NCI-H2081 (cell line): ENCODE measurements at places on chromosomes 13 and 19.
A peak's percentile ranks its signal among the peaks of the same experiment; 100 is the strongest.

- no peak for DNase-seq
Observed at GRCh38 chr19:18179957-18180356, 6.3 kb downstream of the IFI30 start.

GRCh38 chr13:111177921-111178320 is 62.8 kb downstream of the ARHGEF7 start:
- no peak for DNase-seq

DNA sequence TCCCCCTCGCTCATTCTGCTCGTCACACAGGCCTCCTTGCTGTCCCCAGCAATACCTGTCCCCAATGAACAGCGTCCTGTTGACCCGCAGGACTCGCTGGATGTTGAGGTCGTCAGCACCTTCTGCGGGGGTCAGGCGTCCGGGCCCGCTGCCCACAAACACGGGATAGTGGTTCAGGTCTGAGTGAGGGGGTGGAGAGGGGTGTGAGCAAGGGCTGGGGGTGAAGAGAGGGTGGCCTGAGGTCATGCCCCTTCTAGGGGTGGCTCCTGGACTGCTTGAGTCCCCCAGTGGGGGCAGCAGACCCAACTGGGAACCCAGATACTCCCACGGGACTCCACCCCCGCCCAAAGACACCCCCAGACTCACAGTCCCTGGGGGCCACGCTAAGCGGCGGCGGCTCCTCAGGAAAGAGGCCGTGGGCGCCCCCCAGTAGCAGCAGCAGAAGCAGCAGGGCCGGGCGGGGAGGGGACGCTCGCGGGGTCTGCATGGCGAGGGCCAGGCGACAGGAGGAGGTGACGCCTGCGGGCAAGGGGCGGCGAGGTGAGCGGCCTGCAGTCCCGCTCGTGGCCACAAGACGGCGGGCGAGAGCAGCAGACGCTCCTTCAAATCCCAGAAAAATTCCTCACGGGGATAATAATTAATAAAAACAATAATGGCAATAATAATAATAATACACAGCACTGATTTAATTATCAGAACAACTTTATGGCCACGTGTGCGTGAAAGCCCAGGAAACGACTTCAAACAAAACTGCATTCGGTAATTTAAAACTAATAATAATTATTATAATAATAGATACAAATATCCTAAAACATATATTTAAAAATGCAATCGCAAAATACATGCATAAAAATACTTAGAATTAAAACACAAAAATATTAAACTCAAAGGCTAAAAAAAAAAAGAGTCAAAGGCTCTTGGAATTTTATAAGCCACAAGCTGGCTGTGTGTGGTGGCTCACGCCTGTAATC is 1.2 kb downstream of the SEMA6B start:
- no peak for DNase-seq

GRCh38 chr13:113744197-113745000 is 14.6 kb upstream of the TMEM255B start:
- DNase-seq: peak; percentile 43

- DNase-seq: no peak
Observed at GRCh38 chr13:100852146-100852545, 177.6 kb upstream of the TMTC4 start.

- DNase-seq: no peak
Observed at GRCh38 chr19:38210458-38210987, 13.5 kb downstream of the DPF1 start.

- DNase-seq: no peak
Observed at GRCh38 chr19:7927605-7928333, 1.8 kb upstream of the CTXN1 start.

DNA sequence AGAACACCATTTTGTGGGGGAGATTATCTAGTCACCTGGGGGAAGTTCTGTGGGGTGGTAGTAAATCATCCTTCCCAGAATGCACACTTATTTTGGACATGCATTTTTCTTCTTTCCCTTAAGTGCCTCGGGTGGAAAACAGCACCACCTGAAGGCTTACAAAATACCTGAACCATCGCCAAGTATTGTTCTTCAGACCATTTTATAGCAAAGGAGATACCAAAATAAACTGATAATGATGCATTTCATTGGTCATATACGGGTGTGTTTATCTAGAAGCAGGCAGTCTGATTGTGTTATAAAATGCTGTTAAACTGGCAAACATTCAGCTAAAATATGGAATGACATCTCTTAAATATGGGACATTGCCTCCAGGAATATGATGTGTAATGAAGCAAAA is 1034.7 kb downstream of the SLITRK1 start:
- DNase-seq: no peak

DNA sequence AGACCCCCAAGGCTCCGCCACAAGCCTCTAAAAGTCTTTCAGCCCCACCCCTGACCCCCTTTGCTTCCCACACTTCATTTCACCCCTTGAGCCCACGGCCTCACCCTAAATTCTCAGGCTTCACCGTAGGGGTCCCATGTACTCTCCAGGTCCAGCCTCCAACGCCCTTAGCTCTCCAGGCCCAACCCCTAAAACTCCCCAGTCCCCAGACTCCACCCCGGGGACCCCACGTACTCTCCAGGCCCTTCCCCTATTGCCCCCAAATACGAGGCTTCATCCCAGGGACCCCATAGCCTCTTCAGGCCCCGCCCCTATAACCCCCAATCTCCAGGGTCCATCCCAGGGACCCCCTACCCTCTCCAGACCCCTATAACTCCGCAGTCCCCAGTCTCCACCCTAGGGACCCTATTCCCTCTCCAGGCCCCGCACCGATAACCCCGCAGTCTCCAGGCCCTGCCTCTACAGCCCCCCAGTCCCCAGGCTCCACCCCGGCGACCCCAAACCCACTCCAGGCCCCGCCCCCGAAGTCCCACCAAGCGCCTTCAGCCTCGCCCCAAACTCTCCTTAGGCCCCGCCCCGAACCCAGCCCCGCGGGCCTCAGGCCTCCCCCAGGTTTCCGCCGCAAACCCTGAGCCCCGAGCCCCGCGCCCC is 619 bp downstream of the MED16 start:
- no peak for DNase-seq

DNA sequence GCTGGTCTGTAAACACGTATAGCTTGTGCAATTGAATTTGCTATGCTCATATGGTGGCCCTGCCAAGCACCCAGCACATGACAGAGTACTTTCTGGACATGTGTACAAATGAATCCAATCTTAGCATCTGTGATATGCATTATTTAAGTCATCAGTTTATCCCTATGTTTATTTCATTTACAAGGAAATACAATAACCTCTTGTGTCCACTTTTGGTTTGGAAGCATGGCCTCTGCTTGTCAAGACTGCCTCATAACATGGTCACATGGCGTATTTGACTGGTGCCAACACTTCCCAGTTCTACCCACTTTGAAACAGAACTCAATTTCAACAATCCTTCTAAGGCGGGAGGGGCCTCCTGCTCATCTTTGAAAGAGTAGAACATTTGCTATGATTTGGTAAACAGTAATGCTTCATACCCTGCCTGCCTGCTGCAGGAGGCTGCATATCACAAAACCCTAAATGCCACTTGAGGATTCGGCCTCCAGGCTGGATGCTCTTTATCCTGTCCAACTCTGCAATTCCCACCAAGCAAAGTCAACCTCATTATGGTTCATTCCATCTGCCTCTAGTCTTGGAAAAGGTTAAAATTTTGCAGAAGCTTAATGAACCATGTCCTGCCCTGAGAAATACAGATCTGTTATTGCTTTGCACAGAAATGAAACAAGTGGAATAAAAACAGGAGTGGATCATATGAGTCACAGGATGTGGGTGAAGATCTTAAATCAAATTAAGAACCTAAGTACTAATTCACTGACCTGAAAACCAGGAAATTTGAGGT is 151.3 kb downstream of the CYSLTR2 start:
- no peak for DNase-seq

DNA sequence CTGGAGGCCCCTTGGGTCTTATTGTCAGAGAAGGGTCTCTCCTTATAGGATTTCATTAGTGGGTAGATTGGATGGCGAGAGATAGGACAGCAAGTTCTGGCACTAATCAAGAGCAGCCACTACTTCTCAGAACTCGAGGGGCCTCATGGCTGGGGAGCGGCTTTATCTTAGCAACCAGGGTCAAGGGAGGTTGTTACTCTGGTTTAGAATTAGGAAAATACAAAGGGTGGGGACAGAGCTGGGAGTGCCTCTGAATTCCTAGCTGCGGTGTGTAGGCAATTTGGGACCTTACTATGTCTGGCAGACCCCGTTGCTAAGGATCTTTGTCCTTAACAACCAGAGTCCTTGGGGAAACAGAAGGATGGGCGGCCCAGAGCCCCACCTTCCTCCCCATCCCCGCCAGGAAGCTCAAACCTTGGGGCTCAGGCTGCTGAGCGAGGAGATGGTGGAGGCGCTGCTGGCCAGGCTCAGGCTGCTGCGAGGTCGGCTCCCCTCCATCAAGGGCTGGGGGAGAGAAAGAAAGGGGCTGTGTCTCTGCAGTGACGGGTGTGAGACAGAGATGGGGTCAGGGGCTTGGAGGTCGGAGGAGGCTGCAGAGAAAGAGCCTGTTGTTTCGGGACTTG is 1.2 kb downstream of the PLEKHA4 start:
- DNase-seq: no peak

DNA sequence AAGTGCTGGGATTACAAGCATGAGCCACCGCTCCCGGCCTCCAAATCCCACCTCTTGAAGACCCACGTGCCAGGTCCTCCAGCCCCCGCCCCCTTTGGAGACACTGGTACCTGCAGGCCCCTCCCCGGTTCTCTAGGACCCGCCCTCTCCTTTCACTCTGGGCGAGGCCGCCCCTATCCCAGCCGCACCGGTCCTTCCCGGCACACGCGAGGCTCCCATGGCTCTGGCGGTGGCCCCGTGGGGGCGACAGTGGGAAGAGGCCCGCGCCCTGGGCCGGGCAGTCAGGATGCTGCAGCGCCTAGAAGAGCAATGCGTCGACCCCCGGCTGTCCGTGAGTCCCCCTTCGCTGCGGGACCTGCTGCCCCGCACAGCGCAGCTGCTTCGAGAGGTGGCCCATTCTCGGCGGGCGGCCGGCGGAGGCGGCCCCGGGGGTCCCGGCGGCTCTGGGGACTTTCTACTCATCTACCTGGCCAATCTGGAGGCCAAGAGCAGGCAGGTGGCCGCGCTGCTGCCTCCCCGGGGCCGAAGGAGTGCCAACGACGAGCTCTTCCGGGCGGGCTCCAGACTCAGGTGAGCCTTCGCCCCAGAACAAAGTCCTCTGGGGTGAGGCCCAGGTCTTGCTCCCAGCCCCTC is at the start of gene CBLC:
CBLC (plus strand) TSS at position 176 of the 633 bp plus-strand sequence; CDS start at position 218, 42 bp downstream.
- DNase-seq: peak; percentile 88

DNA sequence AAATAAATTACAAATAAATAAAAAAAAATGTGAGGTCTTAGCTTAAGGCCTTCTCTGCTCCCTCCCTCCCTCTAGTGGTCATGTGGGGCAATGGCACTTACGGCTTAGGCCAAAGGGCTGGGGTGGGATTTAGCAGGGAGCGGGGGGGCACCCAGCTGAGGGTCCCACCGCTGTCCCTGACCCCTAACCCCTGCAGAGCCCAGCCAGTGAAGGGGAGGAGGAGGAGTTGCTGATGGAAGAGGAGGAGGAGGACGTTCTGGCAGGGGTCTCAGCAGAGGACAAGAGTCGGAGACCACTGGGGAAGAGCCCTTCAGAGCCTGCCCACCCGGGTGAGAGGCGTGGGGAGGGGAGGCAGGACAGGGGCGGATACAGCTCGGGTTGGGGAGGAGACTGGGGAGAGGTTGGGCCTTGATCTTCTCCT is 9.3 kb downstream of the MPND start:
- DNase-seq: no peak

- peak; percentile 45 for DNase-seq
Observed at GRCh38 chr19:43901395-43902390, 33.4 kb downstream of the ZNF45 start.

GRCh38 chr19:5403968-5404640 is 51.1 kb upstream of the ZNRF4 start:
- DNase-seq: no peak

DNA sequence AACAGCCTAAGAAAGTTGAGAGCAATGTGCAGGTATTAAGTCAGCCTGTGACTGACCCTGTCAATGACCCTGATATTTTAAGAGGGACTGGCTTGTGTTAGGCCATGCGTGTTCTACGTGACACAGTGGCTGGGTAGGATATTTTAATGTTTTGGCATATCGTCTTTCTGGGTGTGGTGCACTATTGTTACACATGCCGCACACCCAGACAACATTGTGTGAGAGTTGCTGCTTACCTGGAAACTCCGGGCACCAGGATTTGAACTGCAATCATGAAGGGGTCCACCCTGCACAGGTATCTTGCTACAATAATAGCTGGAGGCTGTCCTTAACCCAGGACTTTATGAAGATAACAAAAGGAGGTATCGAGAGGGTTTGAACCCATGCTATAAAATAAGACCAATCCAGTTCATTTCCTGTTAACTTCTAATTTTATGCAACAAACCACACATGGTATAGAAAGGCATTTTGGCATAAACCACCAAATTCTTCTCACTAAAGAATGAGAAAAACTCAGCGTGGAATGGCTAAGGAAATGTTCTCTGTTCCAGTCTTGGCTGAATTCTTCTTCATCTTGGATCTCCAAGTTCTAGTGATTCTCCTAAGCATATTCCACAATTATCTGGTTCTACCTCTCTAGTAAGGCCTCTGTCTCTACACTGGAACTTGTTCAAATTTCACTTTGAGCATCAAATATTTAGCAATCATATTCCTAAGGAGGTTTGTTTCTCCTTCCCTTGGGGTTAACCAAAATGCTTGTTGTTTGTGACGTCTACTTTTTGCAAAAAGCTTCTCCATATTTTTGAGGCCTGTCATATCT is 38.7 kb upstream of the POMP start:
- no peak for DNase-seq

DNA sequence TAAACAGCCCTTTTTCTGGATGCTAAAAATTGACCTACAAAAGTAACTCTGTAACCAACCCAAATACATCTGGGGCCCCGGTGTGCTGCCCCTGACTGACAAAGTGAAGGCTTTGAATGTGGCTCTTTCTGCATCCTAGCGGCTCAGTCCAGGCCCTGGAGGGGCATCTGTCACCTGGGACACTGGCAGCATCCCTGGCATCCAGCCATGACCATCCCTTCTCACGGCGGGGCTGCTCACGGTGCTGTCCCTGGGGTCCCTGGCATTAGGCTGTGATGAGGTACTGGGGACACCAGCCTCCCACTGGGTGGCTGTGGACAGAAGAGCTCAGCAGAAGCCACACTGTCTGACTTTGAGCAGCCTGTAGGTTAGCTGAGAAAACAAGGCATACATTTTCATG is 34.3 kb downstream of the BICRA start:
- no peak for DNase-seq

DNA sequence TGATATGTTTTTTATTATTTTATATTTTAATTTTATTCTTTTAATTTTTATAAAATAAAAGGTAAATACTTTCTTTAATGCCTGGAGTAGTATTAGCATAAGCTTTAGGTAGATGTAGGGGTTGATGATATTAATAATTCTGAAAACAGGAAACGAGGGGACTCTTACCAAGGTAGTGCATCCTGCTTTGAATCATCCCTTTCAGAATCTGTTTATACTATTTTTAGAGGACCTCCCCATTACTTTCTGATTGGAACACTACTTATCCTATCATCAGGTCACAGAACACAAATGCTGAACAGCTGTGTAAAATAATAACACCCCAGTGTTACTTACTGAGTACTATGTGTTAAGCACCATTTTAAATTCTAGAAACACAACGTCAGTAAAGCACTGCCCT is 27.3 kb downstream of the COG6 start:
- DNase-seq: no peak
